ENCODE measurements at places on chromosomes 4 and X.
A peak's percentile ranks its signal among the peaks of the same experiment; 100 is the strongest.

DNA sequence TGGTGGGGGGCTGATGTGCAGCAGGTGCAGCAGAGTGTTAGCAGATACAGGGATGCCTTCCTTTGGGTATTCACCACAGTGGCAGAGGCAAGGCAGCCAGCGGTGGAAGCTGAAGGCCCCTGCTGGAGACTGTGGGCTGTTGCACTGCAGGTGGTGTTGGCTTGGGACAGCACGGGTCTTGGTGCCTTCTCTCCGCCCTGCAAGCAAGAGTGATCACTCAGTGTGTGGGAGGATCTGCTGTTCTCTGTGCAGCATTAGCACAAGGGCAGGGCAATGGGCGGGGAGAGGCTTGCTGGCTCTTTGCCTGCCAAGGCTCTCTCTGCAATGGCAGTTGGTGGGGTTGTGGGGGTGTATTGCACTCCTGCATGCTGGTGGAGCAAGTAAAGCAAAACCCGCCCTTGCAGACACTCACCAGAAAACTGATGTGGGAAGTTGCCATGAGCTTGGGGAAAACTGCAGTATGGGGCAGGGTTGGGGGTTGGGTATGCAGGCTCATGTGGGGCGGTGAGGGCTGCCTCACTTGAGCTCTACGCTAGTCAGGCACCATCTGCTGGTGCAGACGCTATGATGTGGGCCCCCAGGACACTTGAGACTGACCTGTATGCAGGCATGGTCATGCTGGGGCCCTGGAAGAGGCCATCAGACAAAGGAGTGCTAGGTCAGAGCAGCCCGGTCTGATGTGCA is 820.8 kb upstream of the GRIA3 start:
- DNase-seq = no peak

- DNase-seq = peak; percentile 24
Measured at GRCh38 chrX:131068945-131069719, 11.0 kb downstream of the ARHGAP36 start.

DNA sequence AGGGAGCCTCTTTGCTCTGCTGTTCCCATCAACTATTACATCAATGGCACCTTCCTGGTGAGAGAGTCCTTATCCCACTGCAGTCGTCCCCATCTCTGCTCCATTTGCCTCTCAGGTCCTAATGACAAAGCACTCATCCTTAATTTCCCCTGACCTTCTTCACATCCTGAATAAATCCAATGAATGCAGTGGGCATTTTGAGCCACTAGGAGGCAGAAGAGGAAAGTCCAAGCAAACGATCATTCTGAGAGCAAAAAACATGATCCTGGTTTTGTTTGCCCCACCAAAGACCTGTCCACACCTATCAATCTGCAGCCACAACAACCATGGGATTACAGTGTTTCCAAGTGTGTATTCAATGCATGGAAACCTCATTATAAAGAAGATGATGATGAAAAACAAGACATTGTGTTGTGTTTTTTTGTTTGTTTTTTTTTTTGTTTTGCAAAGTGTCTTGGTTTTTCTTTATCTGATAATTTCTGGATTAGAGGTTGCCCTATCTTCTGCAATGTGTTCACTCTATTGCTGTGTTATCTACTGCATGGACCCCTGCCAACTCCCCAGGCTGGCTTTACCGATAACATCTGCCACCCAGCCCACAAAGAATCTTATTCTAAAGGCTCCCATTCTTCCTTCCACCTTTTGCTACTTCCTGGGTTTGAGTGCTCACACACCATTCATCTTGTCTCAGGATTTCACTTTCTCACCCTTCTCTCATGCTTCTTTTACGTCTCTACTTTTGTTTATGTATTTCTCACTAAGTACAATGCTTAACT is 207.2 kb downstream of the NLGN4X start:
- DNase-seq = peak; percentile 17

GRCh38 chr4:120057416-120057815 is 9.2 kb downstream of the MAD2L1 start:
- no peak for DNase-seq

- DNase-seq = no peak
Measured at GRCh38 chr4:14143892-14144291, 516.4 kb upstream of the BOD1L1 start.

GRCh38 chr4:128379860-128380259 is 92.2 kb upstream of the PGRMC2 start:
- no peak for DNase-seq

GRCh38 chrX:1105671-1106419 is 106.6 kb downstream of the CRLF2 start:
- DNase-seq = no peak

GRCh38 chr4:149676076-149676475 is 139.6 kb downstream of the IQCM start:
- no peak for DNase-seq

GRCh38 chr4:151192556-151193235 is 84.3 kb upstream of the PRSS48 start:
- DNase-seq = no peak

- DNase-seq = no peak
Measured at GRCh38 chr4:15109600-15109999, 107.3 kb downstream of the CPEB2 start.

DNA sequence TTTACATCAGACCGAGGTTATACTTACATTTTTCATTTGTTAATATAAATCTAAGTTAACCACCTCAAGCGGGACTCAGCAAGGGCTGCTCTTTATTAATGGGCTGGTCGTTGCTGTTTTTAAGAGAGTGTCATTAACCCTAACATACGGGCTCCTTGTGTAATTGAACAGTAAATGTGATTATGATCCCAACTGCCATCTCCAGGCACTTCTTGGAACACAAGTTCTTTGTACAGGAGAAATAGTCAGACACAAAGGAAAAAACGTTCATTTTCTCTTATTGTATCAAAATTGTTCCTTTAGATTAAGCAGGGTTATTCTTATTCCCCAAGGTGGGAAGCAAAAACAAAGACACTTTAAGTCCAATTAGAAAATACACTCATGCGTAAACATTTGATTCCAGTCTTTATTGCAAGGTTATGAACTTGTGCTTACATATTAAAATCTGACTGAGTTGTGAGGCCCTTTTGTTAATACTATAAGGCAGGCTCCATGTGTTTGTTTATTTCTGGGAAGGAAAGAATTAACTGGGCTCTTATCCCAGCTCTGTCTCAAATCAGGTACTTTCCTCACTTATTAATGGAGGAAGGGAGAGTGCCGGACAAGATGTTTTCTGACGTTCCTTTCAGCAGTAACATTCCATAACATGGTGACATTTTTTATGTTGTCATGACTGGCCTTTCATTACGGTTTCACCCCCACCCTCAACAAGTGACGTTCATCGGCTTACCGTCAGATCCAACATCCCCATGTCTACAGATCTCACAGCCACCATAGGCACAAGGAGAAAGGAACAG is 95.9 kb downstream of the RASL11B start:
- DNase-seq = no peak

DNA sequence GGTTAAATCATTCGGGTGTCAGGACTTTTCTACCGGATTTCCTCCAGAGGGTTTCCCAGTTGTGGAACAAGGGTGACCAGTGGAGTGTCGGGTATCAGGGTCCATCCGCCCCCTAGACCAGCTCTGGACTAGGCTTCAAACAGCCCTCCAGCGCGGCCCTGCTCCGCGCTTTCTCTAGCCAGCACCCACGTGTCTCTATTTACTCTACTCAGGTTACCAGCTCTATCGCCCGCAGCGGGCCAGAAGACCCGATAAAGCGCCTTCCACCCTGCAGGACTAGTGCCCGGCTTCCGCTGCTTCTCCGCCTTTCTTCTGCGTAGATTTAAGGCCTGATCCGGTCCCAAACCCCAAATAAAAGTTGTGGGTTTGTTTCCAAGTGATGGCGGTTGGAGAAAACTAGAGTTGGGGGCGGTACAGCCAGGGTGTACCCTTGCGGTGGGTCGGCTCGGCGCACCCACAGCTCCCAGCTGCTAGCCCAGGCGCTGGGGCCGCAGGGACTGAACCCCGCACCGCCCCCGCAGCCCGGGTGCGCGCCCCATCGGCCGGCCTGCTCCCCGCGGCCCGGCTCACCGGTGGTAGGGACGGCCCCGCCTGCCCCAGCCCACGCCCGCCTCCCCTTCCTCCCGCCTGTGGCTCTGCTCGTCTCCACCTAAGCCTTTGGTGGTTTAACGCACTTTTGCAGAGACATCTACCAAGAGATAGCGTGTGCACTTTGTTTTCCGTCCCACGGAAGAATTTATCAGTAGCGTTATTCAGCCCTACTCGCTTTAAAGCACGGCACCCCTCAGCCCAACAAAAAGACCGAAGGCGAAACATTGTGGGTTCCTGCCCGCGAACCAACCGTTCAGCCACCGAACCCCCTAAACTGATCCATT is 2.1 kb downstream of the LEF1 start:
- no peak for DNase-seq

DNA sequence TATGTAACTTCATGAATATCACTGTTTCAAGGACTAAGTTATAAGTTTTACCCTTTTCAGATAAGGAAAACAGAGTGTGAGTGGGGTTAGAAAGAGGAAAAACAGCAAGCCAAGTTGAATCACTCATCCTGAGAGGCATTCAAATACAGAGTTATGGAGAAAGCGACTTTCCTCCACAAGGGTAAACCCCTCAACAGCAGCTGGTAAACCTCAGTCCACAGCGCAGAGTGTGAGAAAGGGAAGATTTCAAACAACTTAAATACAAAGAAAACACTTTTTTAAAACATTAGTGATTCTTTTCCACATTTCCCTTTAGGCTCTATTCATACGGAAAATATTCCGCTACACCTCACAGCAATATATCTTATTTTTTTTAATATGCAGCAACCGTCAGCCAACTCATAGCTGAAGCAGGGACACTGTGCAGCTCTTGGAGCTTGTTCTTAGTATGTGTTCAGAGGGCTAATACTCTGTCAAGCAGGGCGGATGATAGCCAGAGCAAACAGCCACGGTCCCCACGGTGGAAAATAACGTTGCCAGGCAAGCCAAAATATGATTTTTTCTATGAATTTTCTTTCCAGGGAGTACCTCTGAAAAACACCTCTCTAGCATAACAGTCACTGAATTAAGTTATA is 488.9 kb upstream of the FAT1 start:
- DNase-seq = no peak

- DNase-seq = peak; percentile 61
Measured at GRCh38 chr4:122758033-122758432, 25.5 kb downstream of the BBS12 start.

GRCh38 chrX:113644426-113644825 is 803.8 kb upstream of the AMOT start:
- no peak for DNase-seq

GRCh38 chr4:174037631-174038030 is 245.8 kb downstream of the FBXO8 start:
- DNase-seq = no peak

- DNase-seq = no peak
Measured at GRCh38 chr4:120568731-120569130, 353.8 kb downstream of the PRDM5 start.

GRCh38 chrX:48569958-48570357 is 4.3 kb upstream of the RBM3 start:
- DNase-seq = peak; percentile 65

GRCh38 chrX:54921427-54922021 is 900 bp downstream of the TRO start:
- peak; percentile 8 for DNase-seq

DNA sequence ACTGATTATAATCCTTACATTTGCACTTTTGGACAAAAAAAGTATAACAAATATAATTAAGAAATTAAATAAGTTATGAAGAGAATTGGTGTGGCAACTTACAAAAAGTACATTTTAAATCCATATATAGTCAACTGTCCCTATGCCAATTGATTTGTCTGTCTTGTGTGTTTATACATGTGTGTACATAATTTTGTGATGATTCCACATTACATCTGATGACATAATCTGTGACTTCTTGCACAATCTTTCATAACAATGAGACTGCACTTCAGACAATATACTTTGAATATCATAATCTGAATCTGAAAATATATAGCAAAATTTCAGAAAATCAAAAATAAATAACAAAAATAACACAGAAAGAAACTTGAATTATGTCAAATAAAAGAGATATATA is 953.4 kb downstream of the FAT4 start:
- DNase-seq = no peak

DNA sequence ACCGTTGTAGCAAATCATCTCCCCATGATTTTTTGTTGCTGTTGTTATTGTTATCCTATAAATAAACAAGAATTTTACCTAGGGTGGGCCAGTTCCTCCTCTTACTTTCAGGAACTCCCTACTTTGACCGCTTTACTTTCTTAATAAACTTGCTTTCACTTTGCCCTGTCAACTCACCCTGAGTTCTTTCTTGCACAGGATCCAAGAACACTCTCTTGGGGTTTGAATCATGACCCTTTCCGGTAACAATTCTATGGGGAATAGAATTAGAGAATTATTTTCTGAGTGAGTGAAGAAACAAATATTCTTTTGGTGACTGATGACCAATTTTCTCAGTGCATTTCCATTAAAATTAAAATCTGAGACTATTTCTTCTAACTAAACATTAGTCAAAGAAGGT is 584.0 kb upstream of the TENM3 start:
- no peak for DNase-seq

GRCh38 chr4:78360466-78360865 is 191.1 kb upstream of the ANXA3 start:
- no peak for DNase-seq

GRCh38 chr4:38654273-38654672 is 9.7 kb upstream of the KLF3 start:
- DNase-seq = no peak

DNA sequence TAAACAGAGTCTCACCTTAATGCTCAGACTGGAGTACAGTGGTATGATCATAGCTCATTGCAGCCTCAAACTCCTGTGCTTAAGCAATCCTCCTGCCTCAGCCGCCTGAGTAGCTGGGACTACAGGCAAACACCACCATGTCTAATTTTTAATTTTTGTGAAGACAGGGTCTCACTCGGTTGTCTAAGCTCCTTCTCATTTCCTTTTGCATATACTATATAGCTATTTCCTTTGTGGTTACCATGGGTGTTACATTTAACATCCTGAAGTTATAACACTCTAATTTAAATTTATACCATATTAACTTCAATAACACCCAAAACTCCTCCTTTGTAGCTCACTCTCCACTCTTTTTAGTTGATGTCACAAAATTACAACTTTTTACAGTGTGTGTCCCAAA is 114.3 kb downstream of the DCK start:
- DNase-seq = no peak

DNA sequence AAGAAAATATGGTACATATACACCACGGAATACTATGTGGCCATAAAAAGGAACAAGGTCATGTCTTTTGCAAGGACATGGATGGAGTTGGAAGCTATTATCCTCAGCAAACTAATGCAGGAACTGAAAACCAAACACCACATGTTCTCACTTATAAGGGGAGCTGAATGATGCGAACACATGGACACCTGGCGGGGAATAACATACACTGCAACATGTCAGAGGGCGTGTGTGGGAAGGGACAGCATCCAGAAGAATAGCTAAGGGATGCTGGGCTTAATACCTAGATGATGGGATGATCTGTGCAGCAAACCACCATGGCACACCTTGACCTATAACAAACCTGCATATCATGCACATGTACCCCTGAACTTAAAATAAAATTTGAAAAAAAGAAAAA is 19.5 kb upstream of the CNKSR2 start:
- DNase-seq = no peak

GRCh38 chr4:126838941-126839679 is 793.6 kb upstream of the INTU start:
- DNase-seq = no peak
